Hematopoietic multipotent progenitor cell treated with erythropoietin and hydrocortisone succinate and interleukin-3 and kit ligand, for 15 days (in vitro differentiated cells): ENCODE measurements at places on chromosomes 16 and 17.
A peak's percentile ranks its signal among the peaks of the same experiment; 100 is the strongest.

GRCh38 chr17:6546069-6546718 lies 10.2 kb downstream of the PITPNM3 start:
- no peak for DNase-seq

DNA sequence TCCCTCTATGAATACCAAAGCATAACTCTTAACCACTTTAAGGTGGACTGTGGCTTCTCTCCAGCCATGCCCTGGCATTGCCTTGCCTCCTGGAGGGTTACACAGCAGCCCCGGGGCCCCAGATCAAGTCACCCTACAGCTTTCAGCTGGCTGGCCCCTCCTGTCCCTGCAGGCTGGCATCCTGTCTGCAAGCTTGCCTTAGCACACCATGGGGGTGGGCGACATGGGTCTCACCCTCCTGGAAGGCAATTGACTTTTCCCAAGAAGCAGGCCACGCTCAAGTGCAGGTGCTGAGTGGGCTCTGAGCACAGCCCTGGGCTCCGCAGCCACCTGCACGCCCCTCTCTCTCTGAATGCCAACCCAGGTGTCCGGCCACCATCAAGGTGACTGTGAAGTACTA lies 25.8 kb upstream of the AKTIP start:
- DNase-seq = no peak

DNA sequence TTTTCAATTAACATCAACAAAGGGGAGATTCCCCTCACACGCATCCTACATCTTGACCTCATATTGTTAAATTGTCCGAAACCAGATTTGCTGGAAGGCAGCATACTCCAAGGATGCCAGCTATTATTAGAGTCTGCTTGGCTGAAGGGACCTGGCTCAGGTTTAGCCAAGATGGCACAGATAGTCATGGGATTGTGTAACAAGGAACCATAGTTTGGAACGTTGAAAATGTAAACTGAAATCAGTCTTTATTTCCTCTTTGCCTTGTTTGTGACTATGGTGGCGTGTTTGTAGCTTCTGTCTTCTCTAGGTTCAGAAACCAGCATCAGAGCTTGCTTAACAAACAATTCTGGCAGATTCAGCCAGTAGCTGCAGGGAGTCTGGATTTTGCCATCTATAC lies 5.9 kb downstream of the ARSG start:
- DNase-seq = no peak

DNA sequence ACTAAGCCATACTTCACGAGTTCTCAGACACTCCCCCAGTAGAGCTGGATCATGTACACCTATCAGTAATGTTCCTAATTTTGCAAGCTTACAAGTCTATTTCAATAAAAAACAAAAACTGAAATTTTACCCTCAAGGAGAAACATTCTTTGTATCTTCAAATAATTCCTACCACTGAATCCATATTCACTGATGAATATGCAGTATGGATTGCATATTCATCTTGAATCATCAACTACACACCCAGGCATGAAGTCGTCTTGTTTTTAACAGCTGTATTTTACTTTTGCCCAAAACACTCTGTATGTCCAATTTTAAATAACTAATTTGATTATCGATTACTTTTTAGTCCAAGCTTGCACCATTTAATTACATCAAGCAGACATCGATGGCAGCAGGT lies 31.8 kb downstream of the ZDHHC7 start:
- DNase-seq = no peak

GRCh38 chr16:57036945-57037344 lies 47.6 kb downstream of the NLRC5 start:
- DNase-seq = no peak

GRCh38 chr17:81086789-81087551 lies 52.0 kb downstream of the BAIAP2 start:
- no peak for DNase-seq

- no peak for DNase-seq
Measured at GRCh38 chr17:74861662-74862107, 2.0 kb upstream of the GRIN2C start.

- peak; percentile 35 for DNase-seq
Measured at GRCh38 chr16:66549284-66550131, at the start of gene TK2. Gene TK2 (minus strand): TSS chr16:66550122. CDS start chr16:66550061, 61 bp downstream.

DNA sequence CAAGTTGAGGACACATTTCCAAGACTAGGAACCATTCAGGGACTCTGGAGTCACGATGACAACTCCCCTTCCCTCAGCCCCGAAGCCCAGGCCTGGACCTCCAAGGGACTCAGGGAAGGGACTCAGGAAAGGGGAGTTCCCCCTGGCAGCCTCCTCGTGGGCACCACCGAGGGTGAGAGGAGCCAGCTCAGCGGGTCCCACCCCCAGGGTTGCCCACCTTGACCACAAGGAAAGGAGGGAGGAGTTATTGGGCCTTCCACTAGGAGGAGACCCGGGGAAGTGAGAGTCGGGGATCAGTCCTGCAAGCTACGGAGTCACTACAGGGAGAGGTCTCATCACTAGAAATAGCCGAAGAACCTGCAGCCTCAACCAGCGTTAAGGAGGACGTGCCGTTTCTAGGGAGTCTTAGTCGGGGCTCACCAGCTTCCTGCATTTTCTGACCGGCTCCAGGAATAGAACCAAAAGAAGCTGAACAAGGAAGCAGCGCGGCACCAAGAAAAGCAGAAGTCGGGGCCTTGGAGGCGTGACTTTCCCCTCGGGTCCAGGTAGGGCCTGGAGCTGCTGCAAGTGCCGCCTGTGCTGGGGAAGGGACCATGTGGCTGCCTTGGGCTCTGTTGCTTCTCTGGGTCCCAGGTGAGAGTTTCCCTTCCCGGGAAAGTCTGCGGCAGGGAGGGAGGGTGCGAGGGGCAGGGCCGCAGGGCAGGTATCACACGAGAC lies at the start of gene CD300A:
CD300A (plus strand) TSS at position 524 of the 717 bp plus-strand sequence; CDS start at position 594, 70 bp downstream.
- DNase-seq = no peak

DNA sequence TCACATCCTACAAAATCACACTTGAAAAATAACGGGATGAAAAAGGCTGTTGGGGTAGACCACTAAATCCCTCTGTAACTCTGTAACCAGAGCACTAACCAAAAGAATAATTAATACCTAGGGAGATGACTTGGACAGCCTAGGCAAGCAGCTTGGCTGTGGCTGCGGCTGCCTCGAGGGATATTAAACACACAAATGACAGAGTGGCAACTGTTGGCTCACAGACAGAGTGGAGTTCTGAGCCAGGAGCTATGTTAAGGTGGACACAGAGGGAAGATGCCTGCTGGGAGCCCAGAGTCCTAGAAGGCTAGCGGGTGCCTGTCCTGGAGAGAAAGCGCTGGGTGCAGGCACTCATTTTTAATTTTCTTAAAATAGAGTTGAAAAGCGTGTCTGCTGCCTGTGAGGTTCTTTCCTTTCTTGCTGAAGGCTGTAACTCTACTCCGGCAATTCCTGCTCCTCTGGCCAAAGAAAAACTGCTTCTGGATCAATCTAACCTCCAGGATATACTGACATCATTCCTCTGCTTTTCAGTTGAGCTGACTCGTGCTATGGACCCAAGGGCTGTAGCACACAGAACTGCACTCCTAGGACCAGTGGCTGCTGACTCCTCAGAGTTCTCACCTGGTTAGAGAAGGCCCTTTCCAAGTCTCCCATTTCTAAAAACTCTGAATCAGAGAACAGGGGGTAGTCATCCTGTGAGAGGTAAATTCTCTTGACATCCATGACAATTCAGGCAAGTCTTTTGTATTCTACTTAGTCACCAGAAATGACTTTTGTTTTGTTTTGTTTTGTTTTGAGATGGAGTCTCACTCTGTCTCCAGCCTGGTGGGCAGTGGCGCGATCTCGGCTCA lies 147.9 kb downstream of the STX8 start:
- DNase-seq = no peak

GRCh38 chr17:68576137-68576536 lies 25.0 kb downstream of the FAM20A start:
- DNase-seq = no peak

DNA sequence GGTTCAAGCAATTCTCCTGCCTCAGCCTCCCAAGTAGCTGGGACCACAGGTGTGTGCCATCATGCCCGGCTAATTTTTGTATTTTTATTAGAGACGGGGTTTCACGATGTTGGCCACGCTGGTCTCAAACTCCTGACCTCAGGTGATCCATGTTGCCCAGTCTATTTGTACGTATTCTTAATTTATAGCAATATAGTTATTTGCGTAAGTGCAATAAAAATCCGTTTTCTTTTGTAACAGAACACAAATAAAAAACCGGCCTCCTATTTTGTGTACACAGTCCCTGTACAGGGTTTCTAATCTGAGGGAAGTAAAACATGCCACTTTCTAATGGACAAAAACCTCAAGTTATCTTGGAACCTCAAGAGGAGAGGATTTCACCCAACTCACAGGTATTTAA lies 7.7 kb downstream of the RNPS1 start:
- DNase-seq = no peak

GRCh38 chr17:27345141-27345904 lies 51.4 kb downstream of the WSB1 start:
- no peak for DNase-seq

DNA sequence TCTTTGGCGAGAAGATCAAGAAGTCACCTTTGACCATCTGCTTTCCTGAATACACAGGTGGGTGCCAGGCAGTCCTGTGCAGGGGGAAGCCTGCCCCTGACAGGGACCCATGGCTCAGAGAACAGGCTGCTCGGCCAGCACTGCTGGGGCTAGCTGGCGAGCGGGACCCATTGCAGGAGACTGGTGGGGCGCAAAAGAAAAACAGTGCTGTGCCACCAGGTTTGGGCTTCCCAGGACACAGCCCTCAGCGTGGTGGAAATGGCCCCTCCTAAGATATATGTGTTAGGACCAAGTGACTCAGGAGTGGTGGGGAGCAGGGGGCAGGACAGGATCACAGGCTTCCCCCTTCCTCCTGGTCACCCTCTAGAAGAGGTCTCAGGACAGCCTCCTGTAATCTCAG lies 73.9 kb downstream of the AMFR start:
- DNase-seq = no peak

DNA sequence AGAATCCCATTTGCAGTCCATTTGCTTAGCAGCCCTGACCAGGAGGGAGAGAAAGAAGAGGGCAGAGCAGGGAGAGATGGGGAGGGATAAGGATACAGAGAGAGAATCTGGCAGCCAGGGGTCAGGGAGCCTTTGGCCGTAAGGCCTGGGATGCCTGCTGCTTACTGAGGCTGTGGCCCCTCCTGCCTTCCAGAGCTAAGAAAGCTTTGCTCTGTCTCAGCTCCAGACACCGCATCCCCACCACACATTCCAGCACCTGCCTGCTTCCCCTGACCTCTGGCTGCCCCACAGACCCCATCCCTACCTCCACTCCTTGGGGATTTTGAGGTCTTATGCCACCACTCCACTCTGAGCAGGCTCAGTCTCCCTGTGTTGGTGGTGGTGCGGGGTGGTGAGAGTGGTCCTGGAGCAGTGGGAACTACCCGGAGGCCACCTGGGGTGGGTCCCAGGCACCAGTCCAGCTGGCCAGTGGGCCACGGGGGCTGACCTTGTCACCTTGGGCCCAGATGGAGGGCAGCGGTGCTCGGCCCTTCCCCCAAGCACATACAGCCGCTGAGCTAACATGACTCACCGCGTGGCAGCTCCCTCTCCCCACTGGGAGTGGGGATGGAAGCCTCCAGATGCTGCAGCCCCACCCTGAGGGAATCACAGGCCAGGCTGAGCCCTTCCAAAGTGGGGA lies 58.3 kb downstream of the RAI1 start:
- DNase-seq = no peak

DNA sequence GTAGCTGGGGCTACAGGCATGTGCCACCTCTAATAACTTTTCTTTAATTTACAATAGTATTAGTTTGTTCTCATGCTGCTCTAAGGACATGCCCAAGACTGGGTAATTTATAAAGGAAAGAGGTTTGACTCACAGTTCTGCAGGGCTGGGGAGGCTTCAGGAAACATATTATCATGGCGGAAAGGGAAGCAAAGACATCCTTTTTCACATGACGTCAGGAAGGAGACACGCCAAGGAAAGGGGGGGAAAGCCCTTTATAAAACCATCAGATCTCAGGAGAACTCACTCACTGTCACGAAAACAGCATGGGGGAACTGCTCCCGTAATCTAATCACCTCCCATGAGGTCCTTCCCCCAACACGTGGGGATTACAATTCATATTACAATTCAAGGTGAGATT lies 18.3 kb downstream of the IL4R start:
- no peak for DNase-seq

DNA sequence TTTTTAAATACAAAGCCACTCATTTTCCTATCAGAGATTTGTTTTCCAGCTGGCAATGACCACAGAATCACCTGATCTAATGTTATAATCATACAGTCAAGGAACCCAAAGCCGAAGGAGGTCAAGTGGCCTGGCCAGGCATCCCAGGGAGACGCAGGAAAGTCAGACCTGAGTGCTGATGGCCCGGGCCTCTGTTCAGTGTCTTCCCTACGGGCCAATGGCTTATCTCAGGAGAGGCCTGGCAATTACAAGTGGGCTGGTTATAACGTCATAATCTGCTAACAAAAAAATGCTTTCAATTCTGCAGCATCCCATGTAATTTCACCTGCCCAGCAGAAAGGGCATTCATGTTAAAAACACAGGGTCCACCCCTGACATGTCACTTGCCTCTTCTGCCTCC lies 43.5 kb downstream of the ARHGAP17 start:
- DNase-seq = no peak

- no peak for DNase-seq
Measured at GRCh38 chr16:82156761-82157533, 13.1 kb downstream of the MPHOSPH6 start.

GRCh38 chr17:9001559-9001958 lies 19.8 kb upstream of the NTN1 start:
- no peak for DNase-seq

DNA sequence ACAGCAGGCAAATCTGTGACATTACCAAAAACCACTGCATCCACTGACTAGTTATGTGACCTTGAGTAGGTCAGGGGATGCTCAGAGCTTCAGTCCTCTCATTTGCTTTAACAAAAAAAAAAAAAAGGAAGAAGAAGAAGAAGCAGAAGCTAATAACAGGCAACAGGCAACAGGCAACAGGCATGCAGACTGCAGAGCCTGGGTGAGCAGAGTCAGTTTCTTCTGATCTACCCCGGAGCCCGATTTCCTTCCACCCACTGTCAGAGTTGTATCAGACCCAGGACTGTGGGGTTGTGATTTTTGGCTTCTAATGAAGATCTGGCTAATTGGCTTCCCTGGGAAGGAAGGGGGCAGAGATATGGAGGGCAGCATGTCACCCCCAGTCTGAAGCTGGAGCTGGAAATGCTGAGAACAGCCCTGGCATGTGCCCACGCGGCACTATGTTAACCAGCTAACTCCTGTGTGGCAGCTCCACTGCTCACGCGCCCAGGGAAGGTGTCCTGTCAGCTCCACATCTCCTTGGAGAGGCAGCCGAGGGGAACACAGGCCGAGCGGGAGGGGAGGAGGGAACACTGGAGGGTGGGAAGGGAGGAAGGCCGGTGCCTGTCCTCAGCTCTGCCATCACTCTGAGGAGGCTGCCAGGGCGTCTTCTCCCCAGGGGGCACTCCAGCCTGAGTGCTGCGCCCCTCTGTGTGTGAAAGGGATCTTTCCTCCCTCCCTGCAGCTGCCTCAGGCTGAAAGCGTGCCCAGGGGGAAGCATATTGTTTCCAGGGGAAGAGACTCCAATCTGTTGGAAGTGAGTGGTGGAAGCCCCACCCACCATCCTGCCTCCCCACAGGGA lies 17.6 kb downstream of the SRCIN1 start:
- DNase-seq = no peak

GRCh38 chr16:65365732-65366715 lies 244.2 kb upstream of the CDH11 start:
- no peak for DNase-seq

- no peak for DNase-seq
Measured at GRCh38 chr16:3789375-3790099, 72.2 kb upstream of the TRAP1 start.

GRCh38 chr17:41657936-41658335 lies 30.7 kb upstream of the EIF1 start:
- DNase-seq = no peak
